ENCODE measurements at places on chromosomes 4 and X.

- DNase-seq: no peak
Measured at GRCh38 chrX:30217465-30217864, 2.1 kb downstream of the MAGEB2 start.

GRCh38 chrX:129522184-129523078, 859 bp downstream of the SMARCA1 start:
- DNase-seq: peak; percentile 27

DNA sequence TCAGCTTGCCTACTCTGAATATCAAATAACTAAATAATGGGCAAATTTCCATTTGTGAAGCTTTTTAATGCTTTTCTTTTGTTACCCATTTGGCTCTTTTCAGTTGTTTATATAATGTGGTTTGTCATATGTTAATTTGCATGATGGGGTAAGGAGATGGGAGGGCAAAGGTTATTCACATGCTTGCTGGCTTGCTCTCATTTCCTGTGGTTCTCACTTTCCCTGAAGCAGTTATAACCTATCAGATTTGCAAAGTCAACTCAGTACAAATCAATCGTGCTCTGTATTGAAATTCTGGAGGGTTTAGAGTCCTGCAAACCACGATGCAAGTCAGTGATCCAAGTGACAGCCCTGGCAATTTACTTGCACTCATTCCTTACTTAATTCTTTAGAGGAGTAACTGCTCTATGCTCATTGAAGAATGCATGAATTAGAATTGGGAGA, 711.2 kb downstream of the ADGRL3 start:
- no peak for DNase-seq

- DNase-seq: no peak
Measured at GRCh38 chr4:74309223-74309622, 953 bp downstream of the EPGN start.

- DNase-seq: no peak
Measured at GRCh38 chr4:8705161-8706145, 112.9 kb downstream of the CPZ start.

GRCh38 chr4:48248559-48248953, 21.1 kb downstream of the TEC start:
- DNase-seq: no peak

DNA sequence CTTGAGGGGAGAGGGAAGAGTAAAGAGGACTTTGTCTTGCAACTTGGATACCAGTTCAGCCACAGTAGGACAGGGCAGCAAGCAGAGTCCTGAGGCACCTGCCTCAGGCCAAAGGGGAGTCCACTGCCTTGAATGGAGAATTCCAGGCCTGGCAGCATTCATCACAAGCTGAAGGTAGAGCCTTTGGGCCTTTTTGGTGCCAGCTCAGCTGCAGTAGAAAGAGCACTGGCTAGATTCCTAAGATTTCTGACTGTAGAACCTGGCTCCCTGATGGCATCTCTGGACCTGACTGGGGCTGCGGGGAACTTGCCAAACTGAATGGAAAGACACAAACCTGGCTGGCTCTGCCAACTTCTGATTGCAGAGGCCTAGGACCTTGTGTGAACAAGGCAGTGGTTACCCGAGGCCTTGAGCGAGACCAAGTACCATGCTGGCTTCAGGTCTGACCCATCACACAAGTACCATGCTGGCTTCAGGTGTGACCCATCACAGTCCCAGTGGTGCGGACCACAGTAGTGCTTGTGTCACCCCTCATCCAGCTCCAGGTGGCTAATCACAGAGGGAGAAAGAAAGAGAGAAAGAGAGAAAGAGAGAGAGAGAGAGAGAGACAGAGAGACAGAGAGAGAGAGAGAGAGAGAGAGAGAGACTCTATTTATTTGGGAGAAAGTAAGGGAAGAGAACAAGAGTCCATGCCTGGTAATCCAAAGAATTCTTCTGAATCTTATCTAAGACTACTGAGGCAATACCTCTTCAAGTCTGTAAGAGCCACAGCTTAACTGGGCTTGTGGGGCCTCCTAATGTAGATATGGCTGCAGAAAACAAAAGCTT, 137.6 kb upstream of the SPIN4 start:
- no peak for DNase-seq

DNA sequence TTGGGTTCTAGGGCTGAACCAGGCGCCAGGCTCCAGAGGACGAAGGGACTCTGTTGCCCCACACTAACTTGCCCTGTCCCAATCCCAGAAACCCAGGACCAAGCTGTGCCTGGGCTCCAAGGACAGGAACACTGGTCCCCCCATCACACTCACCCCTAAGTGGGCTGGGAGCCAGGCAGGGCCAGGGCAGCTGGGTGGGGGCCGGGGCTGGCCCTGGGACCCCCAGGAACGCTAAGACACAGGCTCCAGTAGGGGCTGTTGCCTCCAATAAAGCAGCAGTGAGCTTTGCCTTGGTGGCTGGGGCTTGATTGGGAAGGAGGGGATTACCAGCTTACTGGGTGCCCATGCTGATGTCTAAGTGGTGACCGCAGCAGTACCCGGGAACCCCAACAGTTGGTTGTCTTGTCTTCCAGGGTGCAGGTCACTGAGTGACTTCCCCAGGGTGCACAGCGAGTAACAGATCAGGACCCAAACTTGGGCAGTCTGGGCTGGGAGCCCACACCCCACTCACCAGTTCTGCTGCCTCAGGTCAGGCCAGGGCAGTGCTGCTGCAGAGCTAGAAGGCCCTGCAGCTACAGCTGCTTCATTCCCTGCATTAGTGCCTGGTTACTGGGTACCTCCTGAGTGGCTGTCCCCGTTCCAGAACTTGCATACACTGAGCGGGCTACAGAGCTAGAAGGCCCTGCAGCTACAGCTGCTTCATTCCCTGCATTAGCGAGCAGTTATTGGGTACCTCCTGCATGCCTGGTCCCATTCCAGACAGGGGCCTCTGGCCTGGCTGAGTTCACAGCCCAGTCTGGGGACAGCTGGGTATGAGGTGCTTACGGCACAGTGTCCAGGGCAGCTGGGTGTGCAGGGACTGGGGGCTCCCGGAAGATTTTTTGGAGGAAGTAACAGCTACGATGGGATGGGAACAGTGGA, 9.4 kb upstream of the ADD1 start:
- peak; percentile 25 for DNase-seq

GRCh38 chrX:56089376-56089775, 142.8 kb upstream of the KLF8 start:
- DNase-seq: no peak

DNA sequence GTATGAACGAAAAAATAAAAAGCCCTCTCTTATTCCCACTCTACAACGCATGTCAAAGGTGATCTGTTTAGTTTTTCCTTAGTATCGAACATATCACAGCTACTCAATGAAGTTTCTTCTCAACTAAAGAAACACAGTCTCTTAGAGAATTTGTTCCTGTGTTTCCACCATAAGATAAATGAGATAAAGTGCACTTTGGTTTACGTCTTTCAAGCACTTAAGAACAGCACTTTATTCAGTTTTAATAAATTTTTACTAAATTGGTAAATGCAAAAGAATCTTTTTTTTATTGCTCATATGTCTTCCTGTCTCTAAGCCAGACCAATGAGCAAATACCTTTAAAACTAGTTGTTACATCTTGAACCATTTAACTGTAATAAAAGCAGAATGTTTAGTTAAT, 259.8 kb downstream of the CHIC1 start:
- no peak for DNase-seq

DNA sequence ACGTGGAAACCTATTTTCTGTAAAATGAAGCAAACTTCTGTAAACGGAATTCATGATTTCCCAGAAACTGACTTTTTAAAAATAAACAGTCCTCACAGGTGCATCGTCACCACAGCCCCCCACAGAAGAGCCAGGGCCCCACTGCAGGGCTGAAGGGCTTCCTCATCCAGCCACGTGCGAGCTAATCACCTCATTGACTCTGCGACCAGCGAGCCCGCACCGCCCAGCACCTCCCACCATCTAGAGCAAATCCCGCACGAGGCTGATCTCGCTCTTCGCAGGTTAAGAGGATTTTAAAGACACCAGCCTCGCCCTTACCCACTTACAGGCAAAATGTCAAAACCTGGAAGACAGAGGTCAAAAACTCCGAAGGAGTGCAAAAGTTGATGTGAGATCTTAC, 14.8 kb downstream of the PPP2R3B start:
- no peak for DNase-seq

DNA sequence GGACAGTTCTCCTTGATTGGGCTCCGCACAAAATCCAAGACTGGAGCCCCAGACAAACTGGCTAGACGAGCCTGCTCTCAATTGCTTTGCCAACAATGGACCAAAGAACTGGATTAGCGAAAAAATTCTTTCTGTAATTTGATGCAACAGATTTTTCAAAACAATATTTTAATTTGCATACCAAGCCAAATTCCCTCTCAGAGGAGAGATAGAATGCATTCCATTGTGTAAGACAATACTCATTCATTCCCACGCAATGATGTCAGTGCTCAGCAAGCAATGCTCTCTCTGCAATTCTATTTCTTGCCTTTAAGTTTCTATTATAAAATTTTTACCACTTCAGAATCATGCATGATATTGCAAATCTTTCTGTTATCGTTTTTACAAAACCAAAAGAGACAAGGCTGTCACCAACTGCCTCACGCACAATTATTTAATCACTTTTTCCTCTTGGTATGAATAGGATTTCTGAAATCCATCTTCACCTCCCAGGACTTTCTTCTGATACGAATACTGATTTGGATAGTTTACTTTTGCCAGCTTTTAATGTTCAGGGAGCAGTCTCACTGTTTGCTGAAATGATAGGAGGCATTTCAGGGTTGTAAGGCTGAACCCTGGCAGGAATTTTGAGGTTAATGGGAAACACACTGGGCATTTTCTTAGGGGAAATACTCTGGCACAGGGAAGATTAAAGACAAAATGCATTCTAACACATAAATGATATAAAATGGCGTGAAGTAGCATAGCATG, 46.1 kb upstream of the HCCS start:
- DNase-seq: no peak

GRCh38 chr4:70874268-70875156, 27.7 kb upstream of the MOB1B start:
- DNase-seq: no peak

GRCh38 chrX:8868906-8869305, 67.7 kb upstream of the FAM9A start:
- no peak for DNase-seq

GRCh38 chr4:177938226-177938625, 496.0 kb upstream of the AGA start:
- no peak for DNase-seq

GRCh38 chrX:18468599-18468998, 43.2 kb downstream of the CDKL5 start:
- no peak for DNase-seq

DNA sequence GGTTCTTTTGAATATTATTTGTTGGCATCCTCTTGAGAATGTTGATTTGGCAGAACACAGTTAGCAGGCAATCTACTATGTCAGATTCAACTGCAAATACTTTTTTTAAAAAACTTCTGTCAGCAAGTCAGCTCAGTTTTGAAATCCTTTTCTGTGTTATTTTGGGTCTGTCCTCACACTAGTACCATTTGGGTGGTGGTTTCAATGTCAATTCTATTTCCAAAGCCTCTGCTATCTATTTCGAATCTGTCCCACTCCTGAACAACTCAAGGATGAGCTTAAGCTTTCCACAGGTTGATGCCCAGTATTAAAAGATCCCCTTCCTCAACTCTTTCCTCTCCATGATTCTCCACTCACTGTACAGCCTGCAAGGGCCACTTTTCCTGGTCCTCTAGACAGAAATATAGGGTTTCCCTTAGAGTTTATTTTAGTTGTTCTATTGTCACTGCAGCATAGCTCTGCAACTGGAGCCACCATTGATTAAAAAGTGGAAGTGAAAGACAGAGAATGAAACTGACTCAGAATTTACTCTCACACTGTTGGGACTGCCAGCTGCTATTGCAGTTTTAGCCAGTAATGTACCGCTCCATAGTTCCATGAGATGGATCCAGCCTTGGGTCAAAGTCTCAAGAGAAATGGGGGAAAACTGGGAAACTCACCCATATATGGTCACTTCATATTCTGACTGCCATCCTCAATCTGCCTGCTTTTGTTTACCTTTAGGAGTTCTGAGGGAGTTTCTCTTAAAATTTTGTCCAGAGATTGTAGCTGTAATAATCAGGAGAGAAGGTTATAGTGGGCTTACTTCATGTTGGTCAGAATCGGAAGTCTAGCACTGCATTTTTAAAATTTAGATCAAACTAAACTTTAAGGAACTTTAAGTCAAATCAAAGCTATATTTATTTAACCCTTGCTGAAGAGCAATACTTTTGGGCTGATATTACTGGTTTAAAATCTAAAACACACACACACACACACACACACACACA, 14.6 kb downstream of the HDX start:
- no peak for DNase-seq

DNA sequence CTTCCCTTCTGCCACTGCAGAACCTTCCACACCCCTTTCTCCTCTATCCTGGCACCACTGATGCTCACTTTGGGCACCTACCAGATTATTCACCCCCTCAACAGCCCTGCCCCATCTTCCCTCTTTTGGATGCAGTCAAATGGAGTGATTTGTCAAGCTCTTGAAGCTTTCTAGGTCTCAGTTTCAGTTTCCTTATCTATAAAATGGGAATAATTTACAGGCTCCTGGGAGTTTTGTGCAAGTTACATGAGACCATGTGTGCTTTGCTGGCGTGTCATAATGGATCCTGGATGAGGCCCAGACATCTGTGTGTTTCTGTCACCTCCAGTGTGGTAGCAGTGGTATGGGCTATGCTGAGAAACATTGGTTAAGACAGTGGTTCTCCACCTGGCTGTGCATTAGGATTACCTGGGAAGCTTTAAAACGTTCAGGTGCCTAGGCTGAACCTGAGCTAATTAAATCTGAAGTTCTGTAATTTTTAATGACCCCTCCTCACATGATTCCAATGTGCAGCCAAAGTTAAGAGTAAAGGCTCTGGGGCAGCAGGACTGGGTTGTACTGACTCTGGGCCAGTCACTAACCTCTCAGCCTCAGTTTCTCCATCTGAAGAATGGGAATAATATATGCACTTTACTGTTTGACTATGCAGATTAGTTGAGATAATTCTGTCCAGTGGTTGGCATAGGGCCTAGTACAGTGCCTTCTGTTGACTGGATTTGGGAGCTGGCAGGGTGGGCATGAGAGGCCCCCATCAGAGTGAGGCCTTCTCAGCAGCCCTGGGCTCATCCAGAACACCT, 6.8 kb upstream of the MGST2 start:
- DNase-seq: no peak

GRCh38 chrX:44674906-44675305, 132.2 kb upstream of the FUNDC1 start:
- no peak for DNase-seq

- DNase-seq: no peak
Measured at GRCh38 chr4:115119804-115120352, 6.5 kb upstream of the NDST4 start.

- no peak for DNase-seq
Measured at GRCh38 chrX:150990910-150991309, 7.8 kb downstream of the HMGB3 start.

GRCh38 chr4:168440442-168441264, 39.6 kb downstream of the DDX60L start:
- no peak for DNase-seq
